B cell (primary cell): ENCODE measurements at places on chromosomes 5 and 9. TPM values are rescaled to one million over a fixed set of nuclear protein-coding genes. Genes with fewer than 3 reads are reported as not detected.

GRCh38 chr9:26341545-26341944 is 551.1 kb downstream of the CAAP1 start:
- no peaks in the 10 kb centered on the region for H3K27me3 ChIP-seq
- H3K4me1 ChIP-seq: no peaks in the 10 kb centered on the region
- no peak overlapping the region for H3K27ac ChIP-seq
- no peak for DNase-seq
- H3K36me3 ChIP-seq: no peaks in the 10 kb centered on the region
- no peak overlapping the region for H3K4me3 ChIP-seq

DNA sequence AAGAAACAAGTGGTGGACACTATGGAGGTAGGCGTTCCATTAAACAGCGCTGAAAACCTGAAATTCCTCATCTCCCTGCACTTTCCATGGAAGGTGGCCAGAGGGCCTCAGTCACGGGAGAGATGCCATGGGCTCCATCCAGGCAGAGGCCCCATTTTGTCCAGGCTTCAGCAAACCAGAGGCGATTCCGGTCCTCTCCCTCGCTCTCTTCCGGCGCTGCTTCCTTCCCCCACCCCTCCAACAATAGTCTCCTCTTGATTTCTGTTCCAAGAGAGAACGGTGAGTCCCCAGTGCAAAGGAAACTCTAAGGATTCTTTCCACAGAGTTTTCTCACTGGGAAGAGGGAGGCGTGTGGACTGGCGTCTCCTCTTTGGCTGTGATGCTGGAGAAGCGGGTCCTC is 7.5 kb downstream of the ZNF366 start:
- no peak for DNase-seq
- H3K36me3 ChIP-seq: no peaks in the 10 kb centered on the region
- no peak overlapping the region for H3K27ac ChIP-seq
- H3K4me1 ChIP-seq: no peaks in the 10 kb centered on the region
- no peak overlapping the region for H3K4me3 ChIP-seq

FOXD4L6 gene
- total RNA-seq: not detected in 2 replicates

- H3K4me3 ChIP-seq: no peak overlapping the region
- DNase-seq: no peak
- no peaks in the 10 kb centered on the region for H3K4me1 ChIP-seq
- H3K36me3 ChIP-seq: no peaks in the 10 kb centered on the region
- no peak overlapping the region for H3K27ac ChIP-seq
Measured at GRCh38 chr5:59835800-59836199, 57.7 kb downstream of the PDE4D start.

- no peak overlapping the region for H3K4me3 ChIP-seq
- H3K4me1 ChIP-seq: no peaks in the 10 kb centered on the region
- no peaks in the 10 kb centered on the region for H3K27me3 ChIP-seq
- no peaks in the 10 kb centered on the region for H3K36me3 ChIP-seq
- H3K27ac ChIP-seq: no peak overlapping the region
Measured at GRCh38 chr5:2685651-2686272, 65.7 kb downstream of the IRX2 start.

DNA sequence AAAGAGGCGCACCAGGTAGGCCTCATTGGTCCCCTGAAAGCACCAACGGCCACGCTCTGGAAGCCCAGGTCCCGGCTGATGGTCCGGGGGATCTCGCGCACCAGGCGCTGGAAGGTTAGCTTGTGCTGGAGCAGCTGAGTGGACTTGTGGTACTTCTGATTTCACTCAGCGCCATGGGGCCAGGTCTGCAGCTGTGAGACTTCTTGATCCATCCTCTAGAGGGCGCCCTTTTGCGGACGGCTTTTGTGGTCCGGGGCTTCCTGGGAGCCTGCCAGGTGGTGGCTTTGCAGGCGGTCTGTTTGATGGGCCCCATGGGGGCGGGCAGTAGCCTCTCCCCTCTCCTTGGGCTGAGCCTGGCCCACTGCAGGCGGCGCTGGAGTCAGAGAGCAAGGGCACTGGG is 10.4 kb downstream of the TAF11L12 start:
- no peaks in the 10 kb centered on the region for H3K4me1 ChIP-seq
- no peak overlapping the region for H3K27ac ChIP-seq
- H3K4me3 ChIP-seq: no peak overlapping the region
- DNase-seq: no peak

DNA sequence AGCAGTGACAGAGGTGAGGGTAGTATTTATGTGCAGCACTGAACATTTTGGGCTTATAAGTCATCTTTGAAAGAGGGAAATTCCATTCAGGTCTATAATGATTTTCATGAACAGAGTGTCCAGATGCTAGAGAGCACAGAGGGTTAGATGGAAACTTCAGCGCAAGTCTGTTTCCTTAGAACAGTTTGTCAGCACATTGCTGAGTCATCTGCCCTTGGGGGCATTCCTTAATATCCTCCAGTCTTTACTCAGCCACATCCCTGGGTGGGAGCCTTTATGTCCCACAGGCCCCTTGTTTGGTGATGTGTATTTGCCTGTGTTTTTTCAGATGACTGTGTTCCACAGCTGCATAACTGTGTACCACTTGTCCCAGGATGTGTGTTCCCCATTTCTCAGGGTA is 138.5 kb upstream of the S1PR3 start:
- no peak overlapping the region for H3K4me3 ChIP-seq
- peaks cover 4% of the 10 kb centered on the region for H3K27me3 ChIP-seq

DTWD2 gene
- 6.0 and 6.3 TPM in 2 replicates for total RNA-seq

DNA sequence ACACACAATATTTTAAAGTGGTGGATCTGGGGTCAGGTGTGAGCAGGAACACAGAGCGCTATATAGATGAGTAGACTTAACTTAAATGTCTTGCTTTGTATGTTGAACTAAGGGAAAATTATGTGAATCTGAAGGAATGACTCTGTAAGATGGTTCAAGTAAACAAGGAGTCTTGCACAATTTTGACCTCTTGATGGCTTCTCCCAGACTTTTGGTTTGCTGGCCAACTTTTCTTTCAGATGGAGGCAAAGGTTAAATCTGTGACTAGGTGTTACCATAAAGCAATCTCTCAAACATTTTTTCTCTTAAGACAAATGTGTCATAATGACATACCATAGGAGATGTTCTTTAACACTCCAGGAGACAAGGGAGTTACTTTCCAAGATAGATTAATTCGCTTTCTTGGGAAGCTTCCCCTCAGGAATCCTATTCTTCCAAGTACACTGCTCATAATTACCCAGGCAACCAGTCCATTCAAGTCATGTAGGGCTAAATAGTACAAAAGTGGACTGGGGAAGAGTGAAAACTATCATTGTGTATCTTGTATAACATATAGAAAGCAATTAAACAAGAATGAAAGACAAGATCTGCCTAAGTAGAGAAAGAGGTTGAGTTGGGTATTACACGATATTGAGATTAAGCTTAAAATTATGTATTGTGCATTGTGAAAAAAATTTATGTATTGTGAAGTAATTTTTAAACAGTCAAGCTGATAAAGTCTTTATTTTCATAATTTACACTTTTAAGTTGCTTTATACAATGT is 60.3 kb upstream of the SLC27A6 start:
- H3K27ac ChIP-seq: no peak overlapping the region
- no peaks in the 10 kb centered on the region for H3K36me3 ChIP-seq
- no peaks in the 10 kb centered on the region for H3K4me1 ChIP-seq
- no peaks in the 10 kb centered on the region for H3K27me3 ChIP-seq

- no peaks in the 10 kb centered on the region for H3K36me3 ChIP-seq
- no peak overlapping the region for H3K27ac ChIP-seq
- no peaks in the 10 kb centered on the region for H3K27me3 ChIP-seq
- no peak for DNase-seq
- H3K4me3 ChIP-seq: no peak overlapping the region
- H3K4me1 ChIP-seq: no peaks in the 10 kb centered on the region
Measured at GRCh38 chr5:15983392-15983791, 196.2 kb downstream of the MARCHF11 start.

- no peaks in the 10 kb centered on the region for H3K27me3 ChIP-seq
- peaks cover 19% of the 10 kb centered on the region for H3K4me1 ChIP-seq
- DNase-seq: no peak
- no peak overlapping the region for H3K27ac ChIP-seq
- H3K4me3 ChIP-seq: no peak overlapping the region
Measured at GRCh38 chr5:89262030-89262429, 379.0 kb upstream of the MEF2C start.

- H3K36me3 ChIP-seq: no peaks in the 10 kb centered on the region
- H3K27ac ChIP-seq: no peak overlapping the region
- H3K4me1 ChIP-seq: no peaks in the 10 kb centered on the region
- DNase-seq: no peak
- no peak overlapping the region for H3K4me3 ChIP-seq
Measured at GRCh38 chr5:37808945-37809344, 30.9 kb downstream of the GDNF start.

DNA sequence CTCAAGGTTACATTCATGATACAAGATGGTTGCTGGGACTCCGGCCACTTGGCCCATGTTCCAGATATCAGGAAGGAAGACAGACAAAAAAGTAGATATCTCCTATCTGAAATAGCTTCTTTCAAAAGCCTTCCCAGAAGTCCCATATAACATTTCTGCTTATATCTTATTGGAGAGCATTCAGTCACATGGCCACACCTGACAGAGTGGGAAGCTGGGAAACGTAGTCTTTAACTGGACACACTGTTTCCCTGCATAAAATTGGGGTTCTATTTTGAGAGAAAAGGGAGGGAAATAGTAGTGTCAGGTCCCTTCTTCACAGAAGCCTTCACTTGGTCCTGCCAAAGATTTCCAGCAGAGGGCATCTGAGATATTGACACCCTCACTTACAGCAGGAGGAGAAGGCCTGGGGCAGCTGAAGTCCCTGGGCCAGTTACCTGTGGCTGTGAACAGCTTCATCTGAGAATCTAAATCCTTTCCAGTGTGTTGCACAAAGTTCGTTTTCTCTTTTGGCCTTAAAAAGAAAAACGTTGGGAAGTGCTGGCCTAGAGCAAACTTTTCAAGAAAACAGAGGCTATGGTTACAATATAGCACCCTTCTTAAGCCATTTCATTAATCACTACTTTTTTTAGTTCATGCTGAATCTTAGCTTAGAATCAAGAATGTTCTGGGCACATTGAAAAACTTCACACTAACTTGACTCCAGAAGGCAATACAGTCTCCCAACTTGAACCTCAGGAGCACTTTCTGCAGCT is 33.5 kb downstream of the SPEF2 start:
- DNase-seq: no peak
- no peaks in the 10 kb centered on the region for H3K4me1 ChIP-seq
- no peaks in the 10 kb centered on the region for H3K36me3 ChIP-seq
- H3K27me3 ChIP-seq: no peaks in the 10 kb centered on the region

- no peak overlapping the region for H3K4me3 ChIP-seq
- H3K4me1 ChIP-seq: no peaks in the 10 kb centered on the region
- no peak for DNase-seq
- H3K36me3 ChIP-seq: no peaks in the 10 kb centered on the region
Measured at GRCh38 chr9:2602704-2603116, 18.9 kb upstream of the VLDLR start.

GRCh38 chr5:143552680-143553079 is 149.2 kb upstream of the NR3C1 start:
- no peaks in the 10 kb centered on the region for H3K4me1 ChIP-seq
- H3K27me3 ChIP-seq: no peaks in the 10 kb centered on the region
- DNase-seq: no peak
- no peak overlapping the region for H3K4me3 ChIP-seq
- H3K36me3 ChIP-seq: no peaks in the 10 kb centered on the region

GRCh38 chr5:16642867-16643266 is 26.1 kb upstream of the RETREG1 start:
- no peak for DNase-seq
- H3K27me3 ChIP-seq: peaks cover 4% of the 10 kb centered on the region
- no peak overlapping the region for H3K4me3 ChIP-seq

DNA sequence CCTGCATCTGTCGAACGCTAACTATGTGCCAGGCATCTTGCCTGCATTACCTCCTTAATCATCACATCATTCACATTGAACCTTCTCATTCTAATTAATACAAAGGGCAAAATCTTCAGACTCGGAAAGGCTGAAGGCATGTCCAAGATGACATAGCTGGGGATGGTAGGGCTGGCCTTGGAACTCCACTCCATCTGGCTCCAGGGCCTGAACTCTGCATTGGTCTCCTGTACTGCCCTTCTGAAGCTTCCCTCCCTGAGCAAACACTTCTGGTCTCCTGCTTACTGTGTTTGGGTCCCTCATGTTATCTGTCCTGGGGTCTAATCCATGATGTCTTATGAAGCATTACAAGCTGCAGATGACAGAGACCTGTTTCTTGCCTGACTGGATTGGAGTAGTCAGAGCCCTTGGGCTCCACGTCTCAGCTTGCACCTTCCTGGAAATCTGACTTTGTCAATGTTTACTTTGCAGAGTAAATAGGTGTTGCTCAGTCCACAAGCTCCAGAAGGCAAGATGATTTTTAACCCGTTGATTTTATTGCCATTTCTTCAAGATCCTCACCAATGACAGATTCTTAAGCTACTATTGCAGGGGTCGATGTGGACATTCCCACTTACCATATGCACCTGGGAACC is 106.1 kb downstream of the GALNT10 start:
- H3K4me1 ChIP-seq: peaks cover 17% of the 10 kb centered on the region
- H3K27me3 ChIP-seq: no peaks in the 10 kb centered on the region
- no peak overlapping the region for H3K4me3 ChIP-seq
- no peak for DNase-seq

DNA sequence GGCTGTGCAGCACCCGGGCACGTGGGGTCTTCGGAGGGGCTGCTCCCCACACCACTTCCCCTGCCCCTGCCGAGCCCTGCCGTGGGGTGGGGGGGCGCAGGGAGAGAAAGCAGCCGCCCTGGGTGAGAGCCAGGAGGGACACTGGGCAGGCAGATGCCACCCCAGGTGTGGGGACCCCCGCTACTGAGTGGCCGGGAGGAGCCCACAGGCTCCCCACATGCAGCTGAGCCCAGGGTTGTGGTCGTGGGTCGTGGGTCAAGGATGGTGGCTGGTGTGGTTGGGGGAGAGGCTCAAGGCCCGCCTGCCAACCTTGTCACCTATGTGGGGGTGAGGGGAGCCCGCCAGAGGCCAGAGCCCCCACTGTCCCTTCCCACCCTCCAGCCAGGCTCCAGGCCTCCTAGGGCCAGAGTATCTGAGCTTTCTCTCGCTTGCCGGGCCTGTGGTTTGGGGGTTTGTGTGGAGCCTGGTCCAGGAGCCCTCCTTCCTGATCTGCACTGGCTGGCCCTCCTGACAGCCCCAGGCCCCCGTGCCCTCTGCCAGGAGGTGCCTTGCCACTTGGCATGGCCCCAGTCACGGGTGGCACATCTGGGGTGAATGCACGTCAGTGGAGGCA is 35.5 kb downstream of the EXOC3 start:
- peaks cover 83% of the 10 kb centered on the region for H3K27me3 ChIP-seq
- no peak overlapping the region for H3K27ac ChIP-seq
- no peak for DNase-seq
- H3K4me3 ChIP-seq: no peak overlapping the region
- no peaks in the 10 kb centered on the region for H3K36me3 ChIP-seq

DNA sequence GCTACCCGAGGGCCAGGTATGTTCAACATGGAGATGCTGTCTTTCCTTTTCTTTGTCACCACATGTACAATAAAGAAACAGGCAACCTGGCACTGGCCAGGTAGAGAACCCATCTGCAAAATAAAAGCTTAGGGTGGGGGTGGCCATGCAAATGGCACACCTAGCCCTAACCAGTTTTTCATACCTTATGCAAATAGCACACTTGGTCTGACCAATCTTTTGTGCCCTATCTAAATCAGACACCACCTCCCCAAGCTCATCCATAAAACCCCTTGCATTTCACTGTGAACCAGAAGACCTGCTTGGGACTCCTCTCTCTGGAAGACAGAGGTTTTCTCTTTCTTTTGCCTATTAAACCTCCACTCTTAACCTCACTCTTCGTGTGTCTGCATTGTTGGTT is 33.9 kb downstream of the JAKMIP2 start:
- DNase-seq: no peak
- H3K4me1 ChIP-seq: no peaks in the 10 kb centered on the region
- H3K4me3 ChIP-seq: no peak overlapping the region
